Panc1 (cell line): ENCODE measurements at places on chromosomes 12 and 14. TPM values are rescaled to one million over a fixed set of nuclear protein-coding genes. Genes with fewer than 3 reads are reported as not detected.

- no peaks in the 10 kb centered on the region for H3K4me1 ChIP-seq
- no peaks in the 10 kb centered on the region for H3K36me3 ChIP-seq
- DNase-seq, result no peak
- H3K27me3 ChIP-seq, result peaks cover 4% of the 10 kb centered on the region; the same call in 1 of the 2 replicates
Measured at GRCh38 chr14:104401785-104402184, 177.8 kb upstream of the C14orf180 start.

DNA sequence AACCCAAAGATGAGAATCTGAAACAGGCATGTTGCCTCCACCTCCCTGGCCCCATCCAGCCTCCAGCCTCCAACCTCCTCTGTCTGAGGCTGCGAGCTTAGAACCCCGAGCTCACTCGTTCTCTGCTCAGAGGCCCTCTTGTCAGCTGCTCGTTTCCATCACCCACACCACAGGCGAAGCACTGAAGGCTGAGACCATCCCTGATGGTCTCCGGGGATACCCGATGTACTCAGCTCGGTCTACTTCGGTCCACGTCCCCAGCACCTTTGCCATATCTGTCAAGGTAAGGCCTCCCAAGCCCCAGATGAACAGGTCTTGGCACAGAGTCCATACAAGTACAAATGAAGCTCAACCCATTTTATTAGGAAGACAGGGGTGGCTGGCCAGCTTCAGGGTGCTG lies 72.4 kb downstream of the TTC7B start:
- H3K4me1 ChIP-seq, result no peaks in the 10 kb centered on the region
- H3K27me3 ChIP-seq, result no peaks in the 10 kb centered on the region
- no peak overlapping the region for H3K4me3 ChIP-seq
- H3K36me3 ChIP-seq, result no peaks in the 10 kb centered on the region

GRCh38 chr12:120943482-120943881 lies 34.9 kb upstream of the HNF1A start:
- no peak overlapping the region for H3K27ac ChIP-seq
- H3K4me3 ChIP-seq, result no peak overlapping the region
- no peaks in the 10 kb centered on the region for H3K36me3 ChIP-seq
- no peaks in the 10 kb centered on the region for H3K27me3 ChIP-seq
- H3K4me1 ChIP-seq, result no peaks in the 10 kb centered on the region

Gene SPIC
- total RNA-seq, result not detected

GRCh38 chr12:121301876-121302275 lies 5.4 kb upstream of the CAMKK2 start:
- no peak overlapping the region for H3K4me3 ChIP-seq
- no peaks in the 10 kb centered on the region for H3K27me3 ChIP-seq
- peaks cover 4% of the 10 kb centered on the region; the same call in 1 of the 2 replicates for H3K4me1 ChIP-seq
- no peak overlapping the region for H3K27ac ChIP-seq
- no peak for DNase-seq

DNA sequence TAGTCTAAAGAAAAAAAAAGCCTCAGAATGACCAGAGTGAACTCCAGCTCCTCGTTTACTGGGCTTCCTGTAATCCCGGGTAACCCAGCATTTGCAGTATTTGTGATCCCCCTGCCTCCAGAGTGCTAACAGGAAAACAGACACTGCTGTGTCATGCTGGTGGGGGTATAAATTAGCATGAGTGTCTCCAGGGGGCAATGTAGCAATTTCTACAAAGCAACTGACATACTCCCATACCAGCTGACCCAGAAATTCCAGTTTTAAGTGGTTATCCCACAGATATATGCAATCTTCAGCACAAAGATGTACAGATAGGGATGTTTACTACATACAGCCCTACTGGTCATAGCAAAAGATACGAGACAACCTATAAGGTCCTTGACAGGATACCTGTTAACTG lies 18.8 kb downstream of the TTC7B start:
- no peak for DNase-seq
- no peak overlapping the region for H3K27ac ChIP-seq
- no peaks in the 10 kb centered on the region for H3K4me1 ChIP-seq
- H3K36me3 ChIP-seq, result no peaks in the 10 kb centered on the region
- H3K4me3 ChIP-seq, result no peak overlapping the region

DNA sequence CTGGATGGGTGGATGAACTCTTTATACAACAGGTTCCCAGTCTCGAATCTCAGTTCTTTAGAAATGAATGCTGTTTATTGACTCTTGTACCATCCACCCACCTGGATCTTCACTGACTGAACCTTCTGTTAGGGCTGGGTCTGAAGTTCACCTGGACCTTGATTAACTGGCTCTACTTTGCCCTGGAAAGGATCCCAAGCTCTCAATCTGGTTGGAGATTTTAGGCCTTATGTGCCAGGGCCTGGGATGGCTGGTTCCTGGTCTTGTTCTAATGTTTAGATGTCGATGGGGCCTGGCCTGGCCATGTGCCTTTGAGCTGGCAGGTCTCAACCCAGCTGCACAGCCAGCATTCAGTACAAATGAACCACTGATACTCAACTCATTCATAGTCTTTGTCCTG lies 76.5 kb upstream of the MED13L start:
- no peaks in the 10 kb centered on the region for H3K36me3 ChIP-seq
- H3K4me3 ChIP-seq, result no peak overlapping the region
- H3K27ac ChIP-seq, result peak overlapping the region; percentile 37; the same call in 1 of the 2 replicates
- no peaks in the 10 kb centered on the region for H3K27me3 ChIP-seq

- no peaks in the 10 kb centered on the region for H3K36me3 ChIP-seq
- H3K4me1 ChIP-seq, result no peaks in the 10 kb centered on the region
- peaks cover 2% of the 10 kb centered on the region; the same call in 1 of the 2 replicates for H3K27me3 ChIP-seq
Measured at GRCh38 chr12:10741845-10742244, 18.7 kb upstream of the YBX3 start.

Gene TAS2R13
- 0.39 TPM for total RNA-seq

Gene DACT1
- total RNA-seq, result 0.15 TPM

Gene ASIC1
- 13.5 TPM for total RNA-seq

Gene ZDHHC22
- total RNA-seq, result 0.46 TPM

DNA sequence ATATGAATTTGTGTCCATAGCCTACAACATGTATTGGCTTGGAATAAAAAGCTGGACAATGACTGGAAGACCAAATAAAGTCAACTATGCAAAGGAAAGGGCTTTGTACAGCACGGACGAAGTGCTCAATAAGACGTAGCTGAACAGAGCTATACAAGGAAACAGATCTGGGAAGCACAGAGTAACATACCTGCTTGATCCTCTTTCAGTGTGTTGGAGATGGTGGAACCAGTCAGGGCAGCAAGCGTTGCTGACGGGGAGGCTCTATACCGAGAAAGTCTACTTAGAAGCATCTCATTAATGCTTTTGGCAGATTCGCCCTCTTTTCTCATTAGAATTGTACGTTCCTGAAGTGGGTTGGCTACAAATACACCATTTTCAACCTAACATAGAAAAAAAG lies 99.3 kb downstream of the HECTD4 start:
- H3K27me3 ChIP-seq, result no peaks in the 10 kb centered on the region
- no peak for DNase-seq
- no peaks in the 10 kb centered on the region; the same call in 1 of the 2 replicates for H3K36me3 ChIP-seq
- no peak overlapping the region for H3K27ac ChIP-seq
- H3K4me3 ChIP-seq, result no peak overlapping the region
- no peaks in the 10 kb centered on the region for H3K4me1 ChIP-seq

GRCh38 chr12:49323524-49324097 lies 556 bp downstream of the TROAP start:
- H3K4me1 ChIP-seq, result peaks cover 5% of the 10 kb centered on the region; the same call in 1 of the 2 replicates
- peak overlapping the region; percentile 98 for H3K4me3 ChIP-seq
- no peak for DNase-seq
- peaks cover 9% of the 10 kb centered on the region for H3K36me3 ChIP-seq
- no peaks in the 10 kb centered on the region for H3K27me3 ChIP-seq

DNA sequence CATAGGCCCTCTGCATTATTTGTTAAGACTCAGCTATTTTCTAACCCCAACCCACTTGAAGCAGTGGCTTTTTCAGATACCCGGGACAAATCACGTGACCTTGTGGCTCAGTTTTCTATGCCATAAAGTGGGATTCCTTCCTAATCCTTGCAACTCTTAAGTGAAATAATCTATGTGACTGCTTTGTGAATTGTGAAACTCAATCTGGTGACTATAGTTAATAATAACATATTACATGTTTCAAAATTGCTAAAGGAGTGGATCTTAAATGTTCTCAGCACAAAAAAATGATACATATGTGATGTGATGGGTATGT lies 17.3 kb downstream of the EML1 start:
- H3K27ac ChIP-seq, result no peak overlapping the region
- no peaks in the 10 kb centered on the region for H3K36me3 ChIP-seq
- no peak overlapping the region for H3K4me3 ChIP-seq
- no peak for DNase-seq
- H3K4me1 ChIP-seq, result no peaks in the 10 kb centered on the region

DNA sequence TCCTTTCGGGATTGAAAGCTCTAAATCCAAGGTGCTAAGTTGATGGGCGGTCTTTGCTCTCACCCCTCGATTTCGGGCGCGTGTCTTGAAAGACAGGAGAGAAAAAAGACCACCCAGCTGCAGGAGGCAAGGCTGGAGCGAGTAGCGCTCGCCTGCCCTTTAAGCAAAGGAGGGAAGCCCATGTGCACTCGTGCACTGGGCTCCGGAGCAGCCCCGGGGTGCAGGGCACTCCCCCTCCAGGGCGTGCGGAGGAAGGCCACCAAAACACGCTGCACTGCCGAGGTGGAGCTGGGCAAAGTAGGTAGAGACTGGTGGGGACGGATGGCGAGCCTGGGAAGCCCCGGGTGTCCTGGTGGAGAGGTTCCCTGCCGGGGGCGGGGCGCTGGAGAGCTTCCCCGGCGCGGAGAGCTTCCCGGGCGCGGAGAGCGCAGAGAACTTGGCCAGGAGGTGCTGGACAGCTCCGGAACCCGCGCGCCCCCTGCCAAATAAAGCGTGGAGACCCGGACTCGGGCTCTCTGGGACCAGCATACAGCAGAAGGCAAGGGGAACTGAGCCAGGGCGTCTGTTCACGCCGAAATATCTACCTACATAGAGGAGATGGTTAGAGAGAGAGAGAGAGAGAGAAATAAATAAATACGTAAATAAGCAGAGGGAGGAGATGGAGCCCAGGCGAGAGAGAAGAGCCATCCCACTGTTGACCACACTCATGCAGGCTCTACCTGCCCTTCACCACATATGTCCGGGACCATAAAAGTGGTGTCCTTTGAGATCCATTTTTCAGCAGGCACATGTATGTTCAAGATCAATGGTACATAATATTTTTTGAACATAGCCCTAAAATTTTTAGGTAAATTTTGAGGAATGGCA lies 662 bp upstream of the NELL2 start:
- H3K36me3 ChIP-seq, result no peaks in the 10 kb centered on the region
- H3K4me1 ChIP-seq, result peaks cover 10% of the 10 kb centered on the region; the same call in 1 of the 2 replicates
- no peak for DNase-seq

Gene SLC10A1
- not detected for total RNA-seq

GRCh38 chr12:104064842-104065427 lies 604 bp downstream of the HCFC2 start:
- no peak for DNase-seq
- H3K27me3 ChIP-seq, result no peaks in the 10 kb centered on the region
- peaks cover 26% of the 10 kb centered on the region for H3K4me1 ChIP-seq
